HepG2 (cell line): ENCODE measurements at places on chromosomes 12 and 14. TPM values are rescaled to one million over a fixed set of nuclear protein-coding genes. Genes with fewer than 3 reads are reported as not detected.
A peak's percentile ranks its signal among the peaks of the same experiment; 100 is the strongest.

DNA sequence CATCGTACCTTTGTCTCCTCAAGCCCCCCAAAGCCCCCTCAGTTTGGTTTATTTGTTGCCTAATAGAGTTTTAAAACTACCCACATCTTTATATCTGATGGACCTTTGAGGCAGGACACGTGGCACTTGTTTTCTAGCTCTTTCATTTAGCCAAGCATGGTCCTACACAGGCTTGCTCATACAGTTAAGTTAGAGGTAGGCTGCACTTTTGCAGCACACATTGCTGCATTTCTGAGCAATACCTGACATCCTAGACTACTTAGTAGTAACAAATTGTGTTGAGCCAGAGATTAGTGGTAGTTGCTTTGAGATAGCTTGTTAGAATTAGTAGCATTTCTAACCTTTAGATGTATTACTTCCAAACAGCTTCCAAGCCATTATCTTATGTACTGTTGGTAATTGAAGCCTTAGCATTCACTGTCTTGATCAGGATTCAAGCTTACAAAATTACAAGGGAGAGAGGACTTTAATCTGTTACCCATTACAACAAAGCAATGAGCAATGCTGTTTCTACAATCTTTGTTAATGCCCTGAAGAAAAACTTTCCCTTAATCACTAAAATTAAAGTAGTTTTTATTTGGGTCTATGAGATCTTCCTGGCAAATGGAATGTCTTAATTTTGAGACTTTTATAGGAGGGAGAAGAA lies 96.6 kb downstream of the WNK1 start:
- DNase-seq = no peak

DNA sequence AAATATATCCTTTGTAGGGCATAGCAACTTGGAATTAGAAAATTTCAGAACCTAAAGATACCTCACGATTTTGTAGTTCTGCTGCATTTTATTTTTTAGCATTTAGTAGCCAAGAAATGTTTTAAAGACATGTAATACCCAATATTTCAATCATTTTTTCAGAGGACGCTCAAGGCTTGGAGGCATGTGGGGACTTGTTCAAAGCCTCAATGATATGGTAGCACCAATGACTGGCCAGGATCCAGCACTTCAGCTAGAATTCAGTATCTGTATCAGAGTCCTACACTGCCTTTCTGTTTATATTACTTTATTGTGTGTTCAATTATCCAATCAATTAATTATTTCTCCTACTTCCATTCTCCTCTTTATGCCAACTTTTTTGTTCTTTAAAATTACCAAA lies 154.8 kb upstream of the NEDD1 start:
- DNase-seq = no peak

DNA sequence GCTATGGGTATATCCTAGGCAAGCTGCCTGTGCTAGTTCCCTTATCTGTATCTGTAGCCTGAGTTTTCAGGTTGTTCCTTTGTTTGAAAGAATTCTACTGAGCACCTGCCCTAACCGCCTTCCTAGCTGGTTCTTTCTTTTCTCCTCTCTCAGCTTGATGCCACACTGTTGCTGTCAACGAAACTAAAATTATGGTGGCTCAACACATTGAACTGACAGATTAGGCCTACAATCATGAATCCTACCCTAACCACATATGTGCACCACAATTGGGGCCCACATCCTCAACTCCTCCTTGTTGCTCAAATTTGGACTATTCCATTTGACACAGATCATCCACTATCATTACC lies 36.2 kb upstream of the RESF1 start:
- no peak for DNase-seq

DNA sequence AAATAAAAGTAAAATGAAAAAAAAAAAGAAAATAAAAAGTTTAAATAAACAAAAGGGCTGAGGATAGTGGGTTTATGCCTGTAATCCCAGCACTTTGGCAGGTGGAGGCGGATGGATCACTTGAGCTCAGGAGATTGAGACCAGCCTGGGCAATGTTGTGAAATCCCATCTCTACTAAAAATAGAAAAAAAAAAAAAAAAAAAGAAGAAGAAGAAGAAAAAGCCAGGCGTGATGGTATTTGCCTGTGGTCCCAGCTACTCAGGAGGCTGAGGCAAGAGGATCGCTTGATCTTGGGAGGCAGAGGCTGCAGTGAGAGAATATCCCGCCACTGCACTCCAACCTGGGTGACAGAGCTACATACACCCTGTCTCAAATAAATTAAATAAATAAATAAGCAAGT lies 3.9 kb downstream of the TAOK3 start:
- no peak for DNase-seq

- peak; percentile 79 for DNase-seq
Observed at GRCh38 chr12:98574110-98574509, 19.4 kb upstream of the SLC25A3 start.

DNA sequence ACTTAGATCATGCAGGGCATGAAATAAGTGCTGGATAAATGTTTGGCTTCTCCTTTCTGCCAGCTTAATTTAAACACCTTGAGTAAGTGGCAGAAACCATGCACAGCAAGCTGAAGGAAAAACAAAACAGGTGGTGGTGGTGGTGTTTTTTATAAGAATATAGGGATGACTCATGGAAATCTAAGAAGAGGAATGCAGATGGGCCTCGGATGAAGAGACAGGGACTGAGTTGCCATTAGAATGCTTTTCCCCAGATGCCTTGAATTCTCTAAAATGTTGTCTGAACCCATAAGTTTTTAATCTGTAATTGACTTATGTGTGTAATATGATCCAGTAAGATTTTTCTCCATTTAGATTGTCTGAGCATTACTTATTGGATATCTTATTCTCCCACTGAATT lies 93.1 kb upstream of the ZDHHC17 start:
- DNase-seq = no peak

- no peak for DNase-seq
Observed at GRCh38 chr12:78959556-78959955, 95.0 kb downstream of the SYT1 start.

DNA sequence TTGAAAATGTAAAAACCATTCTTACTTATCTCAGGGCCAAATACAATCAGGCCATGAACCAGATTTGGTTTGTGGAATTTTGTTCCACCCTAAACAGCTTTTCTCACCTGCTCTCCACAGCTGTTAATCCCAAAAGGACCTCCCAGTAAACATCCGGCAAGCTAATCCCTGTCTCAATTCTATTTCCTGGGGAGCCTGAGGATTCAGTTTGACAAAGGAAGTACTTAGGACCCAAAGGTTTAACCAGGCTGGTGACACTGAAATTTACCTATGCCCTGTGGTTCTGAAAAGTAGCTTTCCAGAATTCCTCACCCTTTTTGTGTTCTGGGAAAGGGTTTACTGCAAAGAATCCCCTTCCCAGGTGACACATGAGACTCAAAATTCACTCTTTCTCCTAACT lies 15.0 kb downstream of the CAPZA3 start:
- DNase-seq = no peak

- DNase-seq = no peak
Observed at GRCh38 chr12:95413576-95413975, 60.4 kb upstream of the METAP2 start.

DNA sequence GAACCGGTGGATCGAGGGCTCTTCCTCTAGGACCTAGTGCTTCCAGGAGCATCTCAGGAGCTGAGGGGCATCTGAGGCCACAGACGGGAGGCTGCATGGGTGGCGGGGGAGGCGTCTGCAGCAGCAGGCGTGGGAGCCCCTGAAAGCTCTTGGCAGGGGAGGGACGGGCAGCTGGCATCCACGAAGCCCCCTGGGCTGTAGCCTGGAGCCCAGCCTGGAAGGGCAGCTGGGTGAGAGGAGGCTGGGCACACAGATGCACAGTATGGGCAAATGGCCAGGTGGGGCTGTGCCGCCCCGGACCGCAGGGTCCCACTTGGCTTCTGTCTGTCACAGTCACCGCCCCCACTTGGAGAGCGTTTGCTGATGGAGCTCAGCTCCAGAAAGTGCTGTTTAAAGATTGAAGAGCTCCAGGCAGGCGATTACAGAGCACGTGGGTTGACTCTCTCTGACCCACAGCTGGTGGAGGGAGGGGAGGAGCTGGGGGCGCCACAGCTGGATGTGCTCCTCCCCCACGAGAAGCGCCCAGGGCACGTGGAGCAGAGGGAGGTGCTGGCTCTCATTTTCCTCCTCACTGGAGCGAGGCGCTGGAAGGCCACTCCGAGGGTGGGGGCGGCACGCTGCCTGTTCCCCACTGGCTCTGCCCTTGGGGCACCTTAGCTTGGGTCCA lies 155.0 kb upstream of the C14orf180 start:
- no peak for DNase-seq

GRCh38 chr14:68851078-68851477 lies 58.2 kb upstream of the ZFP36L1 start:
- DNase-seq = no peak

DNA sequence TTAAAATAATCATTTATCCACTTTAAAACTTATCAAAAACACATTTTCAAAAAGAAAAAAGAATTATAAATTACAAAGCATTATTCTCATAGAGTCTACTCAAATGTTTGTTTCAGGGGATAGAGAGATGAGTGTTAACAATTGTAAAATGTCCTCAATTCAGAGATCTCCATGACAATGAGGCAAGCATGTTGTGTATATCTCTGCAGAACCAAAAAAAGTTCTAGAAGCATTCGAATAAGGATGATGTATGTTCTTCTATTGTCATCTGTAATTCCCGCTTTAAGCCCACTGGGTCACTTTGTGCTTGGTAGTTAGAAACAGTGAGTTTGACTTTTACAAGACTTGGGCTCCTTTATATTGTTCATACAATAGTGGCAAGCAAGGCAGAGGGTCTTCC lies 73.6 kb upstream of the CCDC198 start:
- no peak for DNase-seq

- no peak for DNase-seq
Observed at GRCh38 chr12:85975716-85976115, 101.6 kb downstream of the NTS start.

The ADCY6 gene
- total RNA-seq = 6.8 and 10.6 TPM in 2 replicates

DNA sequence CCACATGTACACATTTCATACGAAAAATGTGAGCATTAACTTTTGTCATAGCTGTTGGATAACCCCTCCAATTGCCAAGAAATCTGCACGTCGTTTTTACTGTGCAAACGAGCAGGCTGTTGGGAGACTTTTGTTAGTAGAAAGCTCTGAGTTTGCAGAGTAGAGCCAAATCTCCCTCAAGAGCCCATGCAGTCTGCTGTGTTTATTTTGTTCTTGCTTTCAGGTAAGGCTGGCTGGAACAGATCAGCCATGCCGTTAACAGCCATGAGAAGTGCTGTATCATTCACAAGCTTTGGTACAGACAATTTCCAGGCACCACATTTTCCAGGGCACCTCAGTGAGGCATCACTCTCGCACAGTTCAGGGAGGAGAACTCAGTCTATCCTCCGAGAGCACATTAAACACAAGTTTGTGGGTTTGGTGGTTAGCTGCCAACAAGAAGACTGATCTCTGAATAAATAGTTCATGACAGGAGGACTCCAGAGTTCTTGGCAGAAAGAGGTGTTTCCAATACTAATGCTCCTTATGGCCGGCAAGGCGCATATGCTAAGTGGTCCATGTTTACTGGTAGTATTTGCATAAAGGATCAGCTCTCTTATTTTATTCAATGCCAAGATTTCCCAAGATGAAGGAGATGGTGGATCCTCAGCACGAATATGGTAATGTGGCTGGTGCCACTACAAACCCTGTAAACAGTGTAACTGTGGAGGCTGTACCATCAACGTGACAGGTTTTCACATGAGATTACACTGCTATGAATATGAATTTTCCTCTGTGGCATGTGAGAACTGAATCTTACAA lies 30.3 kb upstream of the PELI2 start:
- DNase-seq = no peak

The NPFF gene
- total RNA-seq = 0.51 TPM in 1 of 2 replicates, not detected in the other

GRCh38 chr12:90102957-90103652 lies 394.5 kb upstream of the ATP2B1 start:
- peak; percentile 3 for DNase-seq

GRCh38 chr12:124910561-124911478 lies 3.6 kb downstream of the UBC start:
- no peak for DNase-seq

The GYS2 gene
- not detected in 2 replicates for total RNA-seq

GRCh38 chr14:40413136-40413535 lies 980.9 kb upstream of the FBXO33 start:
- DNase-seq = no peak

DNA sequence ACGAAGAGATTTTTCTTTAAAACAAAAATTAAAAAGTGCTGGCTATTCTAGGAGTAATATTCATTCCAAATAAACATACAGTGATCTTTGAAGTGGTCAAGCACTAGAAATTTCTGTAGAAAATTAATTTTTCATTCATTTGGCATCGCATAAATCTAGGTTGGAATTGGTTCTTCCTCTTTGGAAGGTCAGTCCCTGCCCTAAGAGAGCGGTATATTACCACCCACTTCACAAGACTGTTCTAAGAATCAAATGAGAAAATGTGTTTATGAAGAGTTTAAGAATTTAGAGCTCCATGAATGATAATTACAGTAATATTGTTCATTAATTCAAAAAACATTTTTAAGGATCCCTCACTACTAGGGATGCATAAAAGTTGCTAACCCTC lies 444 bp upstream of the GEMIN2 start:
- DNase-seq = no peak

The TRPV4 gene
- 0.35 and 0.66 TPM in 2 replicates for total RNA-seq

DNA sequence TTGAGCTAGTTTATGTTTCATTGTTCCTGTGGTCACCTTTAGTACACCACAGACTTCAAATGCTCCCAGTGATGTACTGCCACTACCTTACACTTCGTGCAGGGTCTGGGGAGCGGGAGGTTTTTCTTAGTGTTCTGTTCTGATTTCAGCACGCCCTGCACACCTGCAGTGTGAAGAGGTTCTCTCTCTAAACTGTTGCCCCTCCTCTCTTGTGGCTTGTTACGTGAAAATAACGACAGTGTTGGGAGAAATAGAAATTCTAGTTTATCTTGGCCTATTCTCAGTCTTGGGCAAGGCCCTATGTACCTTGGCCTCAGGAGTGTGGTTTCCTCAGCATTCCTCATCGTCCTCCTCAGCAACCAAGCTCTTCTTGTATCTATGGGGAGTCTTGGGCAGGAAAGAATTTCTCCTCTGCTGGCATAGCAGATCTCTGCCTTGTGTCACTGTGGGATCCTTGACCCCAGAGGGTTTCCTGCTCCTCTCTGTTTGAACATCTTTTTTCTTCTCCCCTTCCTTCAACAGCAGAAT lies 48.6 kb downstream of the EIF2S3B start:
- no peak for DNase-seq

The GARIN6 gene
- total RNA-seq = not detected in 2 replicates

DNA sequence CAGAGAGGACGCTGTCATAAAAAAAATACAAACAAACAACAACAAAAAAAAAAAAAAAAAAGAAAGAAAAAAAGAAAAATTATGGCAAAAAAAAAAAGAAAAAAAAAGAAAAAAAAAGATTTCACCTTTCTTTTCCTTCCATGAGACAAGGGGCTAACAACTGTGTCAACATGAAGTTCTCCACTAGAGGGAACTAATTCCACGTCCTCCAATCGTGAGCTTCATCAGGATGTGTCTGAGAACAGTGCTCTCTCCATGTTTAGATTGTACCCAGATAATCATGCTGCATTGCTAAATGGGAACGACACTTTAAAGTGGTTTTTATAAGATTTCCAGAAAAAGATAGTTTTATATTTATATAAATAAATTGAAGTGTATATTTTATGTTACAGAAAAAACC lies 96.2 kb upstream of the PTPRB start:
- peak; percentile 63 for DNase-seq
